Natural killer cell treated with Interleukin-12 subunit alpha and Interleukin-12 subunit beta and Interleukin-15 and Interleukin-18, amount 100 ng/mL, for 72 hours (primary cell): ENCODE measurements at places on chromosomes 6 and 20. TPM values are rescaled to one million over a fixed set of nuclear protein-coding genes. Genes with fewer than 3 reads are reported as not detected.

- no peak for DNase-seq
Measured at GRCh38 chr6:169157197-169158148, 96.2 kb downstream of the THBS2 start.

- no peak for DNase-seq
Measured at GRCh38 chr6:2820415-2820814, 21.2 kb downstream of the SERPINB1 start.

GRCh38 chr6:164928728-164929407 lies 380.5 kb downstream of the C6orf118 start:
- DNase-seq, result no peak

GRCh38 chr6:30142665-30143064 lies 6.7 kb downstream of the TRIM40 start:
- DNase-seq, result no peak

- no peak for DNase-seq
Measured at GRCh38 chr20:47358039-47358671, 1.7 kb upstream of the ZMYND8 start.

DNA sequence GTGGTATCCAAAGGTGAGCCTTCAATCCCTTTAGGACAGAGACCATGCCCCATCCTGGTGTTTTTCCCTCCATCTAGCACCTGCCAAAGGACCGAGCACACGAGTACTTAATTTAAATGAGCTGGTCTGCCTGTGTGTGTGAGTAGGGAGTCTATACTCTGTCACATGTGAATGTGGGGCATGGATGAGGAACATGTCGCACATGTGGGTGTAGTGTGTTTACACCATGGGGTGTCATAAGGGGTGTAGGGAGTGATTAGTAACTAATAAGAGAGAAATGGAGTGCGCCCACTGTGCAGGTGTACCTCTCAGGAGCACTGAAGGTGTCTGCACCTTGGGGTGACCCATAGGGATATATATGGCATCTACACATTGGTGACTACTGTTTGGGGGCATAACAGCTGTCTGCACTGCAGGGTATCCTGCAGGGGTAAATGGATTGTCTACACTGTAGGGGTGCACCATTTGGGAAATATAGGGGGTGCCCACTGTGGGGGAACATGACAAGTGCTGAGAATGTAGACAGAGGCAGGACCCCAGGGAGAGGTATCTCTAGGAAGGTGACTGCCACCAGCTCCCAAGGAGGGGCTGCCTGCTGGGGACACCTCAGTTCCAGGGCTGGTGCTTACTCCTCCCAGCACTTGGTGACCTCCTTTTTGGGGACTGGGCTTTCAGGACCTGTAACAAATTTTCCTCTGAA lies 53.5 kb downstream of the EBF4 start:
- no peak for DNase-seq

- no peak for DNase-seq
Measured at GRCh38 chr6:21845439-21846140, 252.0 kb downstream of the SOX4 start.

GRCh38 chr6:75368864-75369402 lies 84.3 kb upstream of the TMEM30A start:
- no peak for DNase-seq

GRCh38 chr20:59939879-59940128 lies 301 bp downstream of the PPP1R3D start:
- DNase-seq, result no peak

GRCh38 chr6:81786150-81786549 lies 33.7 kb upstream of the TENT5A start:
- DNase-seq, result no peak

DNA sequence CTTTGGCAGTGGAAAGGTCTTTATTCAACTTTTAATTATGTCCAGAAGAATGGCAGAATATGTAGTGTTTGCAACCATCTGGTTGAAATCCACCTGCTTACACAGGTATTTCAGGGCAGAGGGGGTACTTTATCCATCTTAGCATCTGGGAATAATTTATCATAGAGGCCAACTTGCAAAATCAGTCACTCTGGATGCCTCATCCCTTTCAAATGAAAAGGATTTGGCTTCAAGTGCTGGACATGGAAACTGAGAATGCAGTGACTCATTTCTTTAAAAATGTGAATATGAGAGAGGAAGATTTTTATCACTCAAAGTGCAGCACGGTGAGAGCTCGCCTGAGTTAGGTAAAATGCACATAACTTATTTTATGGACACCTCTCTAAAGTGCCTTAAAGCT lies 758.3 kb downstream of the KIF16B start:
- no peak for DNase-seq

DNA sequence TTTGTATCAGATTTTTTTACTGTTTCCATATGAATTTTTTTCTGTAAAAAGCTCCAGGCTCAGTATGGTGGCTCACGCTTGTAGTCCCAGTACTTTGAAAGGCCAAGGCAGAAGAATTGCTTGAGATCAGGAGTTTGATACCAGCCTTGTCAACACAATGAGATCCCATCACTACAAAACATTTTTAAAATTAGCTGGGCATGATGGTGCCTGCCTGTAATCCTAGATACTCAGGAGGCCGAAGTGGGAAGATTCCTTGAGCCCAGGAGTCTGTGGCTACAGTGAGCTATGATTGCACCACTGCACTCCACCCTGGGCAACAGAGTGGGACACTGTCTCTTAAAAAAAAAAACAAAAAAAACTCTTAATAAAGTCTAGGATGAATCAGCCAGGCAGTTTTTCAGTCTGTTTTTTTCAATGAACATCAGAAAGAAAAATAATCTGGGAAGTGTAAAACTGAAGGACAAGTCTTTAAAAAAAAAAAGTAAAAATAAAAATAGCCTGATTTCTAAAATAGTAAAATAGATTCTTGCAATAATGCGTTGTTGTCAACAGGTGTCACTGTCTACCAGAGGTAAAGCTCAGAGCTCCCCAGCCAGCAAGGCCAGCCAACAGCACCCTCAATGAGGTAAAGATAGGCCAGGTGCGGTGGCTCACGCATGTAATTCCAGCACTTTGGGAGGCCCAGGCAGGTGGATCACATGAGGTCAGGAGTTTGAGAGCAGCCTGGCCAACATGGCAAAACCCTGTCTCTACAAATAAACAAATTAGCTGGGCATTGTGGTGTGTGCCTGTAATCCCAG lies 9.3 kb upstream of the ATG5 start:
- DNase-seq, result no peak

DNA sequence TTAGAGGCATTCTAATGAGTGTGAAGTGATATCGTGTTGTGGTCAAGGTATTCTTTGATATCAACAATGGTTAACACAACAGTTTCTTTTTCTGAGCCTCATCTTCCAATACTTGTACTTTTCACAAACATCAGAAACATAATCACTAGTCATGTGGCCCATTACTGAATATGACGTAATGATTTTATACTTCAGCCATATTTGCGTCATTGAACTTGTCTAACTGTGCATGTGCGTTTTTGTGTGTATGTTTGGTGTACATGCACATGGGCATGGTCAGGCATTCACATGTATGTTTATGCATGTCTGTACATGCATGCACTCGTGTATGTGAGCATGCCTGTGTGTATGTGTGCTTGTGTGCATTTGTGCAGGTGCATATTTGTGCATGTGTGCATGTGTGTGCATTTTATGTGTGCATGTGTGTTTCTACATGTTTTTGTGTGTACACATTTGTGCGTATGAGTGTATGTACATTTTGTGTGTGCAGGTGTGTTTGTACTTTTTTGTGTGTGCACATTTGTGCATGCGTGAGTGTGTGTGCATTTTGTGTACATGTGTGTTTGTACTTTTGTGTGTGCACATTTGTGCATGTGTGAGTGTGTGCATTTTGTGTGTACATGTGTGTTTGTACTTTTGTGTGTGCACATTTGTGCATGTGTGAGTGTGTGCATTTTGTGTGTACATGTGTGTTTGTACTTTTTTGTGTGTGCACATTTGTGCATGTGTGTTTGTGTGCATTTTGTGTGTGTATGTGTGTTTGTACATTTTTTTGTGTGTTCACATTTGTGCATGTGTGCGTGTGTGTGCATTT lies 29.4 kb downstream of the PRR18 start:
- DNase-seq, result no peak

GRCh38 chr6:14828201-14828611 lies 417.7 kb upstream of the JARID2 start:
- DNase-seq, result no peak

- no peak for DNase-seq
Measured at GRCh38 chr6:90314514-90314913, 17.9 kb upstream of the BACH2 start.

DNA sequence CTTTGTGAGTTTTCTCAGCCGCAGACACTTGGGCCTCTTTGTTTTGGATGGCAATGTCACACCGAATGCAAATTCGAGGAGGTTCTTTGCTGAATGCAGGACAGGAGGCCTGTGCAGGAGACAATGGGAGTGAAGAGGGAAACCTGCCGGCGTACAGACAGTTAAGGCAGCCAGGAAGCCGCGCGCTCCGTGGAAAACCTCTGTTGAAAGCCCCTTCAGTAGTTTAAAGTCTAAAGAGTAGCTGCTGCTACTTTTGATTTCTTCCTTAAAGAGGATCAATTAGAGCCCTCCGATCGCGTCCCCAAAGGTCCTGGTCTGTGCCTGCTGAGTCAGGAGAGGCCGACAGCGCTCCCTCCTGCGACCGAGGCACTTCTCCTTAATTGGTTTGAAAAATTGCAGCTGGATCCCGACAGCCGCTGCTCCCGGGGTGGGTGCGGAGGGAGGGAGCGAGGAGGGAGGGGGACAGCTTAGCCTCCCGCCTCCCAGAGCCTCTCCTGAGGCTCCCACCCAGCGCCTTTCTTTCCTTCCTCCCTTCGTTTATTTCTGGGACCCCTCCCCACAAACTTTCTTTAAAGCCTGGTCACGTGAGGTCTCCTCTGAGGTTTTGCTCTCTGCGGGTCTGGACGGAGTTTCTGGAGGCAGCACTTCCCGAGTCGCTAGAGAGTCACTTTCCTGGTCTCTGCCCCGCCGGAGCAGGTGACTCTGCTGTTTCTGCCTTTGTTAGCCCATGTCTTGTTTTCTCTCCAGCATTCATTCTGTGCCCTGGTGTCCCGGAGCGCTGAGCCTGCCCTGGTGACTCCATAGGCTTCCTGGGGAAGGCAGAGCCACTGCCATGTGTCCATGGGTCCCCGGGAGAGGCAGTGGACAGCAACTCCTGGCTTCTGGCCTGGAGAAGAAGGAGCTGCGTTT lies 22.3 kb upstream of the RPP40 start:
- no peak for DNase-seq

DNA sequence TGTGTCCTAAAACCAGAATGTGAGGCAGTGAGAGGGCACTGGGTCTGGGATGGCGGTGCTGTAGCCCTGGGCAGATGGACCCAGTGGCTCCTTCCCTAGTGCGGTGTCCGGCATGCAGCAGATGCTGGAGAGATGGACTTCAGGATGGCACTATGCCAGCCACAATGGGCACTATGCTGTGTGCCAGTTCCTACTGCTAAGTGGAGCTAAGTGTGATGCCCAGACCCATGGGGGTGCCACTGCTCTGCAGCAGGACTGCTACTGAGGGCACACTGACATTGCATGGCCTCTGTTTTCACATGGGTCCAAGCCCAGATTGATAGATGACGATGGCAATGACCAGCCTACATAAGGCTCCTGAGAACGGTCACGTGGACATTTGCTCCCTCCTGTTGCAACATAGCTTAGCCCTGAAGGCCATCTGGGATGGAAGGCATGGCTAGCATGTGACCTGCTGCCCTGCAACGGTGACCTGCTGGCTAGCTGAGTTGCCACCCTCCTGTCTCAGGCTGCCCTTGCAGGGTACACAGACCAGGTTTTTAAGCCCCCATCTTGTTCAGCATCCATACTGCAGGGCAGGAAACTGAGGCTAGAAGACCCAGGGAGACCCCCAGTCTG lies 31.3 kb upstream of the KCNK16 start:
- DNase-seq, result no peak

DNA sequence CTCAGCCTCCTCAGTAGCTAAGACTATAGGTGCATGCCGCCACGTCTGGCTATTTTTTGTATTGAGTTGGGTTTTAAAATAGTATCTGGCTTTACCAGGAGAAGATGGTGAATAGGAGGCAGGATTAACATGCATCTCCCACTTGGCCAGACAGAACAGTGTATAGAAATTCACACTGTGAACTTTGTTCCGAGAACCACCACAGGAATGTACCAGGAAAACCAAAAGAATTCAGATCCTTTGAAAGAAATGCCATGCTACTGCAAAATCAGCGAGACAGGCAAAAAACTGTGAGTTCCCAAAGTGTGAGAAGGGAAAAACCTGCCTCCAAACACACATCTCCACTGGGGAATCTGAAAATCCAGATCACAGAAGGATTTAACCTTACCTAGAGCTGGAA lies 327.6 kb downstream of the NKAIN2 start:
- no peak for DNase-seq

DNA sequence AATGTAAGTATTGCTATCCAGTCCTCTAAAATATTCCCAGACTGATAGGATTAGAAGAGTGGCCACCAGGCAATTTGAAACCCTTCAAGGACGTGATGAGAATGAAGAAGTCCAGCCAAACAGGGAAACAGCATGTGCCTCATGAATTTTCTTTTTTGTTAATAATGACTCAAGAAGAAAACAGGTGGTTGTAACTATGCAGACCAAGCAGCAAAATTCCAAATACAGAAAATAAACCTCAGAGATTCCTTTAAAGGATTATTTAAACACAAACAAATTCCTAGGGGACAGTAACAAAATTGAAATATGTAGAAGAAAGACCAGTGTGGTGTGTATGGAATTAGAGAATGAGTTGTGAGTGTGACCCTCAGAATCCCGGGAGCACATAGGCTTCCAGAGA lies 239.2 kb downstream of the KCNQ5 start:
- no peak for DNase-seq

Gene NMBR
- not detected for total RNA-seq

Gene RPL10A
- 1,110 TPM for total RNA-seq

Gene CGA
- not detected for total RNA-seq

Gene STMN3
- 3.2 TPM for total RNA-seq

Gene CFB
- total RNA-seq, result 0.33 TPM

Gene TRIM10
- total RNA-seq, result not detected

Gene C6orf58
- total RNA-seq, result not detected

Gene SPDEF
- total RNA-seq, result not detected

Gene SLC52A3
- not detected for total RNA-seq

Gene BMP2
- 0.11 TPM for total RNA-seq

Gene ZNF311
- total RNA-seq, result 0.28 TPM
